ENCODE measurements at places on chromosomes 16 and 17.
A peak's percentile ranks its signal among the peaks of the same experiment; 100 is the strongest.

GRCh38 chr17:76550712-76551615 is 11.1 kb downstream of the PRCD start:
- no peak for DNase-seq

- no peak for DNase-seq
These were observed 2.4 kb upstream of the SOX8 start for GRCh38 chr16:979147-979546.

DNA sequence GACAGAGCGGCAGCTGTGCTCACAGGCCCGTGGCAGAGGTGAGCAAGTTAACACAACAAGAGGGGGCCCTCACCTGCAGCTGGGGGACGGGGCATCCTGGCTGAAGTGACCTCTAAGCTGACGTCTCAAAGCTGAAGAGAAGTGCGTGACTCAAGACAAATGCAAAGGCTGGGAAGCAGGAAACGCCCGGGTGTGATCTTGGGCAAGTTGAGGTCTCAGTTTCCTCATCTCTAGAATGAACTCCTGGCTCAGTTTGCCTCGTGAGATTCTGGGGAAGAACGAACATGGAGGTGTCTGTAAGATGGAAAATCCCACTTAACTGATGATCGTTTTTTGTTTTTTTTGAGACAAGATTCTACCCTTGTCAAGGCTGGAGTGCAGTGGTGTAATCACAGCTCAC is 40.1 kb upstream of the C1QL1 start:
- DNase-seq, result no peak

DNA sequence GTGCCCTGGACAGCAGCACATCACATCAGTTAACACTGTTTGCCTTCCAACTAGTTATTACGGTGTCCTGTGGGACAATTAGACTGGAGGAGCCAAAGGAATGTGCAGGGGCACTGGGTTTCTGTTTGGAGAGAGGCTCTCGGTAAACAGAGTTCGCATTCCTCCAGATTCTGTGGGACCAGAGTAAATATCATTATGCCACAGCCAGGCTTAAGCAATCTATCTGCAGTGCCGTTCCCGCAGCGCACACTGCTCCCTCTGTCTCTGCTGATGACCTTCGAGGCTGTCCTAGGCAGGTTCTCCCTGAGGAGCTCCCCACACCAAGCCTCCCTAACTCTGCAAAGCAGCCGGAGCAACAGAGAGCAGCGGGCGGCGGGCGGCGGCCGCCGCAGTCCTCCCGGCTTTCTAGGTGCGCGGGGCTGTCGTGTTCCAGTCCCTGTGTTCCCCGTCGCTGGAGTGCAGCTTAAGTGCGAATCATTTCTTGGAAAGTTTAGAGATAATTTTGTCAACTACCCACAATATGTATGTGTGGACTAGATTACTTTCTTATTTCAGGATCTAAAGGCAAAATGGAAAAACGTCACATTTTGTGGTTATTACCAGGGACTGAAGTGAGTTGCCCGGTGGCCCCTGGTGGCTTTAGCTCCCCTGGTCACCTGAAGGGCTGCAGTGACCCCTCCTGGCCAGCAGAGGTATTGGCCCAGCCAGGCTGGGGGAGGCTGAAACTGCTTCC is 43.3 kb downstream of the PGS1 start:
- peak; percentile 88 for DNase-seq

DNA sequence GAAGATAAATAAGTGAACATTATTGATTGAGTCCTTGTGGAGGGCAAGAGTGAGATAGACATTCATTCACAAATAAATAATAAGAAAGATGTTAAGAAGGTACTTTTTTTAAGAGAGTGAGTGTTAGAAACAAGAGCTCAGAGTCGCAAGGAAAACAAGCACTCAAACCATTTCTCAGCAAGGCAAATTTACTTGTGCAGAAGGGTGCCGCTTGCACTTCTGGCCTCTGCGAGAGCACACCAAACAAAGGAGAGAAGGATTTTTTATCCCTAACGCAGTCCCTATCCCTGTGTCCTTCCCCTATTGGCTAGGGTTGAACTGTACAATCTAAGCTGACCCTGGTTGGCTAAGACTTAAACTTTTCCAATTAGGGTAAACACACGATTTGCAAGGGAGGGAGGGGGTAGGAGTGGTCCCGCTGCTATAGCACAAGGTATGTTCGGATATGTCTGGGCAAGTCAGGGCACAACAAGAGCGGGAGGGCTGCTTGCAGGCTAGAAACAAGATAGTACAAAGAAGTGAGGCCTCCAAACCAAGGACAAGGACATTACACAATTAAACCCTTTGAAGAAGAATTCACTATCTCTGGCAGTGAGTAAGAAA is 156.2 kb downstream of the PPM1E start:
- DNase-seq, result no peak

DNA sequence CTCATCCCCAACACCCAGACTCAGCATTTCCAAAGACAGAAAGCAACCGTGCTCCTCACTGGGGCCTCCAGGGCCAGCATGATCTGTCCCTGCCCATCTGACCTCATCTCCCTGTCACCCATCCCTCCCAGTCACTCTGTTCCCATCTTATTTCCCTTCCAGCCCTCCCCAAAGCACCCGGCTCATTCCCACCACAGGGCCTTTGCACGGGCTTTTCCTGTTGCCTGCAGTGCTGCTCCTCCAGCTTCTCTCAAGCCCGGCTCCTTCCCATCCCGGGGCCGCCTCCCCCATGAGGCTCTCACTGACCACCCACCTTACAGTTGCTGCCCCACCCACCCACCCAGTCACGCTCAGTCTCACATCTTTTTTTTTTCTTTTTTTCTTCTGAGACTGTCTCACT is 54.8 kb downstream of the RMI2 start:
- DNase-seq, result no peak

- DNase-seq, result no peak
These were observed 12.7 kb downstream of the WFDC1 start for GRCh38 chr16:84307209-84307954.

DNA sequence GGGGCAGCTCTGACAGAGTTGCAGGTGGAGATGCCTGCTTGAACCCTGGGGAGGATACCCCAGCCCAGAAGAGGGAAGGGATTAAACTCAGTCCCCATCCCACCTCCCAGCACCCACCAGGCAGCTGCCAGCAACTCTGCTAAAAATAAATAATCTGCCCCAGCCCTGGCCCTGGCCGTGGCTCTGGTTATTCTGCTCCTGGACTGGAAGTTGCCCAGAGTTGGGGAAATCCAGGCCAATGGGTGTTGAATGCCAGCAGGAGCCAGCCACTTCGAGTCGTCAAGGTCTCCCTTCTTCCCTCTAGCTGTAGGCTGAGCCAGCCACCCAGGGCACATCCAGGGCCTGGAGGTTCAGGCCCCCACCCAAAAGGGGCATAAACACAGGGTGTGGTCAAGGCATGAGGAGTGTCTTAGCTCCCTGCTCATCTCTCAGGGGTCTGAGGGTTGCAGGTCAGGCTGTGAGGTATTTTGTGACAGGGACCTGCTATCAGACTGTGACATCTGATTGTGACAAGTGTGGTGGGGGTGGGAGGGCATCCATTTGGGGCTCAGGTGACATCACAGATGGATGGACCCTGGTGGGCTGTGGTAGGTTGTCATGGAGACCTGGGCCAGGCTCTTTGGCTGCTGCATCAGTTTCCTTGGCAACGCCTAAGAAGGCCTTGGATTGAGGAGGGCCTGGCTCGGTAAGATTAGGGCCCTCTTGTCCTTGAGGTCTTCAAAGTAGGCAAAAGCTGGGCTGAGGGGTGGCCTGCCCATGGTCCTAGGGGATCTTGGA is 1.0 kb upstream of the RRAD start:
- DNase-seq, result no peak

DNA sequence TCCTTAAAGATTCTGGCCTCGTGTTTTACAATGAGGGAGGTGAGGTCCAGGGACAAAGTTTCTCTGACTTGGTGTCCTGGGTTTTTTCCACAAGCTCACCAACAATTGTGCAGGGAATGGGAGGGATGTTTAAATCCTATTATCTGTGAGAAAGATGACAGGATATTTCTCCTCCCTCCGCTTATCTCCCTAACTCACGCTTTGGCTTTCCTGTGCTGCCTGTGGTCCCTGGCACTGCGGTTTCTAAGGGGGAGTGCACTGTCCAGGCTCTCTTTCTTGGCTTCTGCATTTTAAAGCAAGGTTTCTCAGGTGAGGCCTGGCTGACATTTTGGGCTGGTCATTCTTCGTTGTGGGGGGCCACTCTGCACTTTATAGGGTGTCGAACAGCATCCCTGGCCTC is 16.4 kb downstream of the GGA3 start:
- no peak for DNase-seq

GRCh38 chr17:80862481-80862961 is 129.1 kb upstream of the CHMP6 start:
- DNase-seq, result no peak

DNA sequence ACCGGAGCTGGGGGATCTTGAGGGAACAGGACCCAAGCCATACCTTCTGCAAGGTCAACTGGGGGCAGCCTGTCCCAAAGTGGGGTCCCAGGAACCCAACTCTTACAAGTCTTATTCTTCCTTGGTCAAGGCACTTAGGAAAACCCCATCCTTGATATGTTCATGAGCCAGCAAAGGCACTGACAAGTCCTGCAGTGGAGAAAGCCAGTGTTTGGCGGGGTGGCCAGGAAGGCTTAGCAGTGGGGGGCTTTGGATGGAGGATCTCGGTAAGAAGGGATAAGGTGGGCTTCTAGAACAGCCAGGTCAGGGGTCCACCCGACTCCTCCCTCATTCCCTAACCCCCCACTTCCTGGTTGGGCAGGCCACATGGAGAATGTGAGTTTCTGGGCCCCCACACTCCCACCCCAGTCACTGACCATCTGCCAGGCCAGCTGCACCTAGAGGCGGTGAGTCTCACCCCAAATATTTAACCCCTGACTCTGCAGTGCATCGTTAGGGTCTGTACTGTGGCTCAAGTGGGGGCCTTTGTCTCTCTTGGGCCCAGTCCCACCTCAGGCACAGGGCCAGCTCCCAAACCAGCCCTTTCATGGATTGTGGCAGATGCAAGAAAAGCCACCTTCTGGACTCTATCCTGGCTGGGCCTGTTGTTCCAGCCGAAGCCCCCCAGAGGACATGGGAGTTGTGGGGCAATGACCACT is 22.3 kb downstream of the PPL start:
- DNase-seq, result no peak

DNA sequence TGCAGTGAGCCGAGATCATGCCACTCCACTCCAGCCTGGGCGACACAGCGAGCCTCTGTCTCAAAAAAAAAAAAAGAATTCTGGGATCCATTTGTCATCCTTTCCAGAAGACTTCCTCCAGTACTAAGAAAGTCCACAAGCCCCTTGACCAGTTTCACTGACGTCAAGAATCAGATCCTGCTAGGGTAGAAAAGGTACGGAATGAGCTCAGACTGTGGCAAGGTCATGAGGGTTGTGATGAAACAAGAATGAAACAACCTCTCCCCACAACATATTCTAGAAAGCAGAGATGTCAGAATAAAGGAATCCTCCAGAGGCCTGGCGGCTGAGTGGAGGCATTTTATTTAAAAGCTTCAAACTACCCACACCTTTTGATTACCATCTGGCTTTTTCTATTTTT is 29.9 kb downstream of the TRAF4 start:
- no peak for DNase-seq

GRCh38 chr16:47359478-47359877 is 101.4 kb downstream of the ITFG1 start:
- no peak for DNase-seq

- peak; percentile 86 for DNase-seq
These were observed at the start of gene SECTM1 for GRCh38 chr17:82333279-82334171. TSS of gene SECTM1 (minus strand) at chr17:82333766. CDS start at chr17:82327240, 6,526 bp downstream.

- peak; percentile 47 for DNase-seq
These were observed 75.4 kb upstream of the CHMP6 start for GRCh38 chr17:80916246-80916645.

DNA sequence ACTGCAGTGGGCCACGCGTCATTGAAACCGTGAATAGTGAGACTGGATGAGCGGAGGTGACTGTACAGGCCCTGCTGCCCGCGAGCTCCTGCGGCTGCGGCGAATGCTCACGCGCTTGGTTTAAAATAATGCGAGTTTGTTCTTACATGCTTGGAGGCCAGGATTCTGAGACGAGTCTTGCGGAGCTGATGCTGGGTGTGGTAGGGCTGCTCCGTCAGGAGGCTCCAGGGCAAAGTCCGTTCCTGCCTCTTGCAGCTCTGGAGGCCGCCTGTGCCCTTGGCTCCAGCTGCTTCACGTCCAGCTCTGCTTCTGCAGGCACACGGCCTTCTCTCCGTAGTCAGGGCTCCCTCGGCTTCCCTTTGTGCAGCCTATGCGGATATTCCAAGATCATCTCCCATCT is 9.5 kb downstream of the ACSF3 start:
- DNase-seq, result no peak

DNA sequence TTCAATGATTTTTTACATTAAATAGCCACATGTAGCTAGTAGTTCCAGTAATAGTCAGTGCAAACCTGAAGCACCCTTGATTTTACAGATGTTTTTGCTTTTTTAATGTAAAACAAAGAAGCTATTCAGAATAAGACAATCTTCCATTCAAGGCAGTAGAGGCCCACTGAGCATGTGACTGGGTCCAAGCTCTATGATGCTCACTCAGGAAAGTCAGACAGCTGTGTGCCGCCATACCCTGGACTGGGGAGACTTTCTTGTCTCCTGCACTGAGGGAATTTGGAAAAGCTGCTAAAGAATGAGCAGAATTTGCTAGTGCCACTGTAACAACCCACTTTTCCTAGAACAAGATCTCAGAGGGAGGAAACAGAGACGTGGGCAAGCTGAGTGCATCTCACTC is 11.5 kb downstream of the CENPN start:
- no peak for DNase-seq

GRCh38 chr16:65244787-65245186 is 122.9 kb upstream of the CDH11 start:
- no peak for DNase-seq

DNA sequence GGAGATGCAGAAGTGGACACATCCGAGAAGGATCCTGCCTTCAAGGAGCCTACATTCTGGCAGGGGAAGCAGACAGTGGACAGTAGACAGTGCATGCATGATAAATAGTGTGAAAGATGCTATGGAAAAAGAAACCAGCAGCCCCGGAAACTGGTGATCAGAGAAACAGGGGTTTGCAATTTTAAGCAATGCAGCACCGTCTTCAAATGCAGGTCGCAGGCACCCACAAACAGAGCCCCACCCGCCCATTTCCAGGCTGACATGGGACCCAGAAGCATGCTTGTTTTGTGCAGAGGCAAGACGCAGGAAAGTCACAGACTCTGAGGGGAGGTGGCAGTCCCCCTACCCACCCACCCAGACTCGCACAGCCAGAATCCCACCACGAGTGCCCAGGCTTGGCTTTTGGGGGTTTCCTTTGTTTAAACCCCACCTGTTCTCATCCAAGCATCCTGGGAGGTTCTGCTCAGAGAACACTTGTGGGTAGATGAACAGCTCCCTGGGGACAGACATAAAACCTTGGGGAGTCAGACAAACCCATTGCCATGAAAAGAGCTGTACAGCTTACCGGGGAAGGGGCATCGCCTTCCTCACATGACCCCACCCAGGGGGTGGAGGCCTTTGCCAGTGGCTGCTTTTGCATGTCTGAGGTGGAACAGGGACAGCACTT is 114.3 kb downstream of the MGAT5B start:
- DNase-seq, result no peak

Data from sciatic nerve (tissue), 2 donors.